ENCODE measurements at places on chromosomes 12 and 14.

DNA sequence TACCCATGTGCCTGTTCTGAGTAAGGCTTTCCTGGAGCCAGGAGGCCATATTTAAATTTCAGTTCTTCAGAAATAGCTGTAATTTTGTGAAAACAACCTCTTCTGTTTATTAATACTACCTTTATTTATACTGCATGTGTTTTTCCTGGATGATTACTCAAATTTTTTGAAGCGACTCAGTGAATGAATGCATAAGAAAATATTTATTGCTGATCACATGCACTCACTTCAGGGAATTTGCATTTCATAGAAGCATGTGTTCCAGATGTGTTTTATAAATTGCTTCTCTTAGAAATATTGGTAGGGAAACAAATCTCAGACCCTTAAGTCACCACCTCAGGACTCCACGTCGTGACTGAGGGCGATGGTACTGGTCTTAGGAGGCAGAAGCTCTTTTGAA is 21.8 kb upstream of the DCN start:
- DNase-seq = no peak

DNA sequence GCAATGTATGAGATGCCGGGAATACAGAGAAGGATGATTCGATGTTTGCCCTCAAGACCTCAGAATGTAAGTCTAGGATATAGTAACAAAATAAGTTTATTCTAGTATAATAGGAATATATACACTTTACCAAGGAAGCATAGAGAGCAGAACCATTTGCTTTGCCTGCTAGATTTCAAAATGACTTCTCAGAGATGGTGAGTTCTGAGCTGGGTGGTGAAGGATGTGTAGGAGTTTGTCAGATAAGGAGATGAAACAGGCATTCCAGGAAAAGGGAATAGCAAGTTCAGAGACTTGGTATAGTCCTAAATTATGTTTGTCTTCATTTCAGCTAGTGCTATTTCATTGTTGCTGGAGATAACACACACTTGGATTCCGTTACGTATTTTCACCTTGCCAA is 655.9 kb downstream of the DIO2 start:
- no peak for DNase-seq

DNA sequence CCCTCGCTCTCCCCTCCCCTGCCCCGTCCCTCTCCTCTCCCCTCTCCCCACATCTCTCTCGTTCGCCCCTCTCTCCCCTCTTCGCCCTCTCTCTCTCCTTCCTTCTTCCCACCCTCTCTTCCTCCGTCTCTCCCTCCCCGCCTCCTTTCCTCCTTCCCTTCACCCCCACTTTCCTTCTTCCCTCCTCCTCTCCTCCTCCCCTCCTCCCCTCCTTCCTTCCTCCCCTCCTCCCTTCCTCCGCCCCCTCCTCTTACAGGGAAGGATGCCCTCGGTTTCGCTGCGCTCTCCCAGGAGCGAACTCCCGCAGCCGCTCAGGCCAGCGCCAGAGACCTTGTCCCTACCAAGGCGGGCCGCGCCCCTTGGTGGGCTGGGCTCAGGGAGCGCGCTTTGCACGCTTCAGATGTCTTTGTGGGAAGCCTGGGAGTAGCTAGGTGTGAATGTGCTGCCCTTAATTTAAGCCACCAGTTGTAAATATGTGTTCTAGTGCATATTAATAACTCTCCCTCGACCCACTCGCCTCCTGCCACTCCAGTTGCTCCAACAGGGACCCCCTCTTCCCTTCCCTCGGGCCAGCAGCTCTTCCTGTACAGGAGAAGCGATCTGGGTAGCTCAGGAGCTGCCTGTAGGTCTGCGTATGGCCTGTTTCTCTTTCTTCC is 13.3 kb upstream of the MAP3K9 start:
- peak; percentile 3 for DNase-seq

DNA sequence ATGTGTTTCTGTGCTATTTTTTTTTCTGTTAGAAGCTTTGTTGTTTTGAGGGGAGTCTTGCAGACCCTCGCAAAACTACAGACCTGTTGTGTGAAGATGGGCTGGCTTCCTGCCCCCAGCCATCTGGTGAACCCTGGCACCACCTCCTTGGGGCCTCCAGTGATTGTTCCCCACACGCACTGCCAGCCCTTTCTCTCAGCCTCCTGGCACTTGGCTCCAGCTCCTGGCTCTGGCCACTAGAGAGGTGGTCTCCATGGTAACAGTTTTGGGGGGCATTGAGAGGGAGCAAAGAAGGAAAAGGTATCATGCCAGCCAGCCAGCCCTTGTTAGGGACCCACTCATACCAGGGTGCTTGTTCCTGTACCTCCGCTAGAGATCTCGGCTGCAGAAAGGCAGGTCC is 176.4 kb upstream of the RPH3A start:
- DNase-seq = no peak

- DNase-seq = no peak
Measured at GRCh38 chr12:109288571-109288970, 20.5 kb downstream of the FOXN4 start.

GRCh38 chr14:68976160-68977067 is 2.7 kb downstream of the ACTN1 start:
- no peak for DNase-seq

DNA sequence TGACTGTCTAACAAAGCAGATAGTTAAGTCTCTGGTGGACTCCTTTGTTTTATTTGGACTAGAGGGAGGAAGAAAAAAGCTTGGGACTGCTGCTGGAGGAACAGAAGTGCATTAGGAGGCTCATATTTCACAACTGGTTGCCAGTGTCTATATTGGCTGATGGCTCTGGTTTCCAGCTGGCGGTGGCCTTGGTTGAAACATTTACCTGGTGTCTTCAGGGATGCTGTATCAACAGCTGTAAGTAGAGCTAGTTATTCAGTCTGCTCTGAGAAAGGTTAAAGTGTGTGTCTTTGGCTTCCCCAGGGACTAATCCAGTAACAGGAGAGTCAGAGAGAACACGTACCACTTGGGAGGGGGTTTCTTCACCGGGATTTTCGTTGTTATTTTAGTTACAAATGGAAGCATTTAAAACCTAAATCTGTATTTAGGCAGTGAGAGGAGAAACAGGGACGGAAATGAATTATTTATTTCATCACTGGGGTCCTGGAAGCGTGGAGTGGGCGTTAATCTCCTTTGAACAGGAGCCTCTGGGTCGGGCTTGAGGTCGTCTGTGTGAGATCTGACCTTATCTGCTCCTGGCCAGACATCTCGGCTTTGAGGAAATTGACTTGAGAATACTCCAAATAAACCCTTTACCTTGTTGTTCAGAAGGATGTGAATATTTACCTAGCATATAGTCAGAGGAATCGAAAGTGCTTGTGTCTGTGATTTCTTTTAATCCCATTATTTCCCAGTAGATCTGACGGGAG is 149.9 kb downstream of the NRXN3 start:
- DNase-seq = no peak

DNA sequence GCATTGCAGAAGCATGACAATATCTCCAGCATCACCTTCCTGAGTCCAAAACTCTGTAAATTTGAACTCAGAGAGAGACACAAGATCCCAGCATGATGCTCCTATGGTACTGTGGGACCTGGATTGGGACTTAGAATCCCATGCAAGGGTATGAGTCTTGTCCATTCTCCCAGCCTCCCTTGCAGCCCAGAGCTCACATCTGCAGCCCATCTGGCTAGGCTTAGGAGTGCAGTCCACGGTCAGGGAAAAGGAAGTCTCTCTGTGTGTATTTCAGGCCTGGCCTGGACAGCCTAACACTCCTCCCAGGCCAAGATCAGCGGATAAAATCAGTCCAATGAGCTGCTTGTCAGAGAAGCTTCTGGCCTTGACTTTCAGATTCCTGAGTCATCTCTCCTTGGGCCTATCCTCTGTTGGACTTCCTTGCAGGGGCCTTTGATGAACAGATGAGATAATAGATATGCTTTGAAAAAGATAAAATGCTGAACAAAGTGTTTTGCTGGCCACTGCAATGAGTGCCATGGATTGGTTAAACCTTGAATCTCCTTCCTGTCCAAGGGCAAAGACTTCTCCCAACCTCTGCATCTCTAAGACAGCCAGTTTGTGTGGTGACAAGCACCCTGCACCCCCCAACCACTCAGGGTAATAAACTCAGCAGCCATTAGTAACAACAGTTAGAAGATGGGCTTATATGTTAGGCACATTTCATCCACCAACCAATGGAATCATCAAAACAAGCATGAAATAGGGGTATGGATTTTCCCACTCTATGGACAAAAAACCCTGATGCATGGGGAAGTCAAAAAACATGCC is 412.8 kb upstream of the TBX3 start:
- no peak for DNase-seq

DNA sequence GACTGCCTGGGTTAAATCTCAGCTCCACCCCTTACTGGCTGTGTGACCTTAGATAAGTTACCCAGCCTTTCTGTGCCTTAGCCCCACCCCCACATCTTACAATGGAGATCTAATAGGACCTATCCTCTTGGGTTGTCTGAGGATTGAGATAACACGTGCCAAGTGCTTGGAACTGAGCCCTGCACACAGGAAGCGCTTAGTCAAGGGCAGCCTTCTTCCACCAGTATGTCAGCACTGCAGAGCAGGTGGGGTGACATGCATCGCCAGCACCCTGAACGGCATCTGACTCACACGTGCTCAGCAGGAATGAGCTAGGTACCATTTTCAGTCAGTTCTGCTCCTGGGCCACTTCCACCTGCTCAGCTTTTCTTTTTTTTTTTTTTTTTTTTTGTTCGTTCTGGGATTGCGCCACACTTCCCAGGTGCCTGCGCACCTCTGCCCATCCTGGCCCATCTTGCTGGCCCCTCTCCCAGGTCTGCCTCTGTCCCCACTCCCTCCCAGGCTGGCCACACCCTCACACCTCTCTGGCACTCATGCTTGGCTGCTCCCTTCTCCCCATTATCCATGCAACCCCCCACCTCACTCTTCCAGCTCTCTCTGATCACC is 19.6 kb downstream of the LGMN start:
- DNase-seq = no peak

GRCh38 chr12:2270846-2271245 is 218.1 kb downstream of the CACNA1C start:
- DNase-seq = no peak

DNA sequence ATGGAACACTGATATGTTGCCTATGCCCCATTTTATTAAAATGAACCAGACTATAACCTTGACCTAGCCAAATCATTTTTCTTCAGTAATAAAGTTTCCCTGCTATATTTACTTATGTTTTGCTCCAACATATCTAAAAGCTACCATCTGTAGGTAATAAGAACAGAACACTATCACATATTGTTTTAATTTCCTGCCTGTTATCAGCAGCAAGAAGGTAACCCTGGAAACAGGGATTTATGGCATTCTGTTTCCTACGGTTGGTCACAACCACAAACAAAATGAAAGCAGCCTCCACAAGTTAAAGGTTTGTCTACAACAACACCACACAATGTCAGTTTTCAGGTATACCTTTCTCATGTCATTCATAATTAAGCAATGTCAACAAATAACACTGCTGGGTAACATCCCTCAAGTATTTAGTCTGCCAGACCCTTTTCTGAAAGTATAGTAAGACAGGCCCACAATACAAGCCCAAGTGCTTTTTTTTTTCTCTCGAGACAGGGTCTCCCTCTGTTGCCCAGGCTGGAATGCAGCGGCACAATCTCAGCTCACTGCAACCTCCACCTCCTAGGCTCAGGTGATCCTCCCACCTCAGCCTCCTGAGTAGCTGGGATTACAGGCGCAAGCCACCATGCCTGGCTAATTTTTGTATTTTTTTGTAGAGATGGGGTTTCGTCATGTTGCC is 25.5 kb downstream of the GCH1 start:
- DNase-seq = no peak

- no peak for DNase-seq
Measured at GRCh38 chr12:104521731-104522130, 65.0 kb downstream of the CHST11 start.
